ENCODE measurements at places on chromosomes 5 and 9.
A peak's percentile ranks its signal among the peaks of the same experiment; 100 is the strongest.

DNA sequence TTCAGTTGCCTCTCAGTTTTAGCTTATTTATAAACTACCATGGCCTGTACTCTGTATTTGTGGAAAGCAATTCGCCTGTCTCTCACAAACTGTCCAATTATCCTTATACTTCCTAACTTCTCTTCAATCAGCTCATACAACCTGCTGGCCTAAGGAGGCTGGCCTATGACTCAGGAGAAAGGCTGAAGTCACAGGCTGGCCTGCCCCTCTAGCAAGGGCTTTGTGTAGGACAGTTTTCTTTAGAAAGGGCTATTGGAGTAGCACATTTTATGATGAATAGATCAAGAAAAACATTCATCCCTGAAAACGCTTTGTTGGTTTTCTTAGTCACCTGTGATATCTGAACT, 988.7 kb upstream of the ARRDC3 start:
- DNase-seq = no peak

DNA sequence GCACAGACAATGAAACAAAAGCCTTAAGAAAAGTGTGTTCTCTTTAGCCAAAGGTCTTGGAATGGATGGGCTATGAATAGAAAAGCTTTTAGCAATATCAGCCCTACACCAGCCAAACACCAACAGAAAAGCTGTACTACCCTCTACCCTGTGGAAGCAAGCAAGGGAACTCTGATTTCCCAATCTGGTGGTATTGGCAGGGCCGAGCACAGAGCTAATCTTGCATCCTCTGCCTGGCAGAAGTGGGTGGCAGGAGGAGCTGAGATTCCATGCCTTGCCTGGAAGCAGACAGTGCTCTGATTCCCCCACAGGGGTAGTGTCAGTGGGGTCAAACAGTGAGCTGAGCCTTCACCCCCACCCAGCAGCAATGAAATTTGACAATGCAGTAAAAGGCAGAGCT, 29.6 kb upstream of the ZNF782 start:
- no peak for DNase-seq

GRCh38 chr9:12230708-12231107, 462.5 kb upstream of the TYRP1 start:
- DNase-seq = no peak

- DNase-seq = no peak
Measured at GRCh38 chr5:115947260-115947659, 15.0 kb upstream of the LVRN start.

- no peak for DNase-seq
Measured at GRCh38 chr5:58115811-58116210, 344.1 kb downstream of the PLK2 start.

- no peak for DNase-seq
Measured at GRCh38 chr9:131411719-131412681, 18.1 kb downstream of the PRRC2B start.

DNA sequence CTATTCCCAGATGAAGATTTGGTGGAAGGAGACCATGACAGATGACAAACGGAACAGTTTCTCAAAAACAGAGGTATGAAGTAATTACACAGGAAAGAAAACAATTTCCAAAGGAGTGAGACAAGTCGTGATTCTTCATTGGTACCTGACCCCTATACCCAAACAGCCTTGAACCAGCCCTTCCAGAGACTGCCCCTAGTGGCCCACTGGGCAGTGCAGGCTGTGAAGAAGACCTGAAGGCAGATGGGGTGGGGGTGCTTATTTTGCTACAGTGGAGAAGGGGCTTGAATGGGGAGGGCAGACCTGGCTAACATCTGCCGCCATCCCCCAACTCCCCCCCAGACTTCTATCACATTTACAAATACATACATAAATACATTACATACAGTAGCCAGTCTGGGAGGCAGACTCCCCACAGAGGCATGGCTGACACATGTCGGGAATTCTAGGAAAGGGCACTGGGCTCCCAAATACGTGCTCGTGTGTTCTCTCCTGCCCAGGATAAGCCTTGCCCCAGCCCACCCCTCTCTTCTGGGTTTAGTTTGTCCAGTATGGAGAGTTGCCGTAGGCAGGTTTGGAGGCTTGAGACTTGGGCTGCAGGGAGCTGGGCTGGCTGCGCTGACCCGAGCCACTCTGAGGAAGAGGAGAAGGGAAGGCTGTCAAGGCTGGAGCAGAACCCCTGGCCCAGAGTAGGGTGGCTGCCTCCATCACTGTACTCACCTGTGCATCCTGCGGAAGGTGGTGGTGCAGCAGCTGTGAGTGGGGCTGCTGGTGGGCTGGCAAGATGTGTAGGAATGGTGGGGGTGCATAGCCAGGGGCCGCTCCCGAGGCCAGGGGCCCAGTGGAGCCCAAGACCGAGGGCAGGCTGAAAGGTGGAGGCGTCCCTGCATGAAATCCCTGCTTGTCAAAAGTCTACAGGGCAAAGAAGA, 105.3 kb downstream of the UBE2R2 start:
- DNase-seq = peak; percentile 16

- peak; percentile 62 for DNase-seq
Measured at GRCh38 chr9:10062629-10063395, 550.0 kb downstream of the PTPRD start.

DNA sequence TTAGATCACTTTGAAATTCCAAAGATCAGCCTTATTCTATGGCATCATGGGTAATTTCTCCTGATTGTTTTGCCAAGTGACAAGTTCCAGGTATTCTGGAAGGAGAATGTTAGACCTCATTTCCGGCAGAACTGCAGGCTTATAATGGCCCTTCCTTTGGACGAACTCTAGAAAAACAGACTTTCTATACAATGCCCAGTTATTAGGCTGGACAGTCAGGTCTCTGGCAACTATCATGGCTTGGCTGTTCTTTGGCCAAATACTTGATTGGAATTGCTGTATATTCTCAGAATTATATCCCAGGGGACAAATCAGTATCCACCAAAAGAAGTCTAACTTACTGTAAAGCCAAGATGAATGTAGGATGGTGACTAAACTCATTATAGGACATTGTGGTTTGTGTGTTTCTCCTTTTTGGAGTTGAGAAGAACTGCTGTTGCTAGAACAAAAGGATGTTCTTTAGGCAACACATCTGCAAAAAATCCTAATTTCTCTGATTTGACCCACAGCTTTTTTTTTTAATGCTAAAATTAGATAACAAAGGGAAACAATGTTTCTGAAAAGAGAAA, 69.0 kb downstream of the ADAMTSL1 start:
- no peak for DNase-seq

DNA sequence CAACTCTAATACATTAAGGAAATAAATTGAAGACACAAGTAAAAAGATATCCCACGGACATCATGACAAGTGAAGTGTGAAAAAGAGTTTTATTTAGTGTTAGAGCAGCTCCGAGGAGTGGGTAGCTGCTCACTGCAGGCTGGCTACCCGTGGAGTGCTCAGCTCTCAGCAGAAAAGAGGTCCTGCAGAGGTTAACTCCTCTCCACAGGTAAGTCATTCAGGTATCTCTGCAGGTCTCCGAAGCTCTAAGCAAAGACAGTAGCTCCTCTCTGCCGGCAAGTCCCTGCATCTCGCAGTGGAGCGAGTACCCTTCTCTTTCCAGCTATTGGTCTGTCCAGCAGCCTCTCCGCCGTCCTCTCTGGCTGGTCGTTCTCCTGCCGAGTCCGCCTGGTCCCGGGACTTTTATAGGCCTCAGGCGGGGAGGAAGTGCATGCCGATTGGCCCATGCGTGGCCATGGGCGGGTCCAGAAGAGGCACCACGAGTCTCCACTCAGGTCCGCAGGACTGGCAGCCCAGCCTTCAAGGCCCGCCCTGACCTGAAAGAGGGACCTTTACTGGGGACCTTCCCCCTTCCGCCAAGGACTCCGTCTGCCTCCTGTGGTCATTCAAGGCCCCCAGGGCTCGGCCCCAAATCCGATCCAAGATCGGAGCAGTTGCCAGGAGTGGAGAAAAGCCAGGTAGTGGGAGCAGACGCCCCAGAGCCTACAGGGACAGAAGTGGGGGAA, 29.9 kb downstream of the BTNL9 start:
- DNase-seq = no peak

DNA sequence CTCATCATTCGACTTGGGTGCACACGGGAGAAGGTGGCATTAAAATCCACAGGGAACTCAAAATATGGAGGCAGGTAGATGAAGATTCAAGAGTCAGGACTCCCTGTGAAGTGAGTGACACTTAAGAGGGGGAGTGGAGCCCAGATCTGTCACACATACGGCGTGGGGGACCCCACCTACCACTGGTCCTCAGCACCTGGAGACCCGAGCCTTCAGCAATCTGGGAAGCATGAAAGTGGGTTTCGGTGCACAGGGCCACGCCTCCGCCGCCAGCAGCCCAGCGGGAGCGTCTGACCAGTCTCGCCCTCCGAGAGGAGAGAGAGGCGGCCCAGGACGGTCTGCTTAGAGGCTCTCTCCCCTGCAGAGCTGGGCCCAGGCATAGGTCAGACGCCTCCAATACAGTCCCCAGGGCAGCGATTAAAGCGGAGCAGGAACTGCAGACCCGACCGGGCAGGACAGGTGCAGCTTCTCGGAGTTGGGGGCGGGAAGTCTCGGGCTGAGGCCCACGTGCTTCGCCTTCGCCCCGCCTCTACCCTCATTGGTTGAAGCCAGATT, 639 bp upstream of the SLC2A8 start:
- DNase-seq = no peak

GRCh38 chr5:73921741-73922140, 295.7 kb downstream of the ARHGEF28 start:
- DNase-seq = no peak

Measured in kidney capillary endothelial cell (primary cell).